ENCODE measurements at places on chromosomes 5 and 9. TPM values are rescaled to one million over a fixed set of nuclear protein-coding genes. Genes with fewer than 3 reads are reported as not detected.

Gene IL5
- total RNA-seq, result 0.47 TPM

Gene MOB3B
- total RNA-seq, result 12.6 TPM

Gene MYMK
- not detected for total RNA-seq

Gene SH3TC2
- total RNA-seq, result 0.48 TPM

Gene PCDHB15
- total RNA-seq, result 0.05 TPM

Gene FGFR4
- total RNA-seq, result 22.8 TPM

Gene GPBP1
- 45.6 TPM for total RNA-seq

Gene ARRDC1
- 39.9 TPM for total RNA-seq

Gene BAAT
- total RNA-seq, result 0.56 TPM

Gene GFI1B
- 0.17 TPM for total RNA-seq

Gene HSPA5
- 379 TPM for total RNA-seq

Gene PCDHGB4
- total RNA-seq, result 0.50 TPM

Gene IL31RA
- total RNA-seq, result 0.86 TPM

Gene PHF19
- 120 TPM for total RNA-seq

Gene DDX4
- total RNA-seq, result 0.05 TPM

Gene APBB3
- total RNA-seq, result 6.0 TPM

Gene NEUROG1
- not detected for total RNA-seq

Gene AHRR
- total RNA-seq, result 5.4 TPM

Gene TMEM215
- total RNA-seq, result not detected

Gene GABRA1
- total RNA-seq, result not detected

Gene DNM1
- total RNA-seq, result 106 TPM

Gene TMEM232
- not detected for total RNA-seq

Gene CCDC171
- total RNA-seq, result 0.33 TPM

Gene RNF183
- total RNA-seq, result not detected

Gene UGCG
- 25.7 TPM for total RNA-seq

Gene ROPN1L
- 1.7 TPM for total RNA-seq

Gene FOXD4
- total RNA-seq, result 0.34 TPM

Gene SERF1B
- 67.5 TPM for total RNA-seq

Gene C9orf153
- total RNA-seq, result 0.25 TPM

Gene ZSWIM6
- 5.5 TPM for total RNA-seq

Gene HTR1A
- total RNA-seq, result not detected

Gene NMUR2
- 0.22 TPM for total RNA-seq

Gene ANGPTL2
- not detected for total RNA-seq

Gene STKLD1
- total RNA-seq, result 0.73 TPM

Gene CCL28
- 0.09 TPM for total RNA-seq

Gene DAB2
- 9.3 TPM for total RNA-seq

Gene GLT6D1
- not detected for total RNA-seq

Gene SARDH
- total RNA-seq, result 0.12 TPM

Gene PCDHA1
- total RNA-seq, result 0.08 TPM

Gene ANKRA2
- 9.1 TPM for total RNA-seq

Gene GCNT4
- total RNA-seq, result 0.33 TPM

Gene NAIP
- 0.58 TPM for total RNA-seq

Gene SLC6A3
- total RNA-seq, result 1.5 TPM

Gene RNF180
- total RNA-seq, result 0.42 TPM

Gene FCN2
- total RNA-seq, result not detected

Gene B4GALT7
- total RNA-seq, result 24.9 TPM

Gene FOXD4L5
- 0.05 TPM for total RNA-seq

Gene PCA3
- total RNA-seq, result not detected

Gene PCDHGA11
- not detected for total RNA-seq

Gene ZNF462
- 2.7 TPM for total RNA-seq

Gene INSL4
- 17.1 TPM for total RNA-seq

Gene SLC34A1
- total RNA-seq, result not detected

Gene SHC3
- total RNA-seq, result 0.22 TPM

Gene FBP2
- total RNA-seq, result not detected

Gene F12
- 21.1 TPM for total RNA-seq
